A549 treated with RU486 at 1 μM for 4 hours (cell line): ENCODE measurements at places on chromosomes 1 and 21. TPM values are rescaled to one million over a fixed set of nuclear protein-coding genes. Genes with fewer than 3 reads are reported as not detected.

NECTIN4 gene
- total RNA-seq = 1.5 to 2.2 TPM (median 1.9 TPM) in 5 replicates

AGTRAP gene
- total RNA-seq = 68.0 to 104 TPM (median 93.4 TPM) in 5 replicates

KRTAP12-2 gene
- not detected in 5 replicates for total RNA-seq

FCRL5 gene
- total RNA-seq = not detected in 5 replicates

UMODL1 gene
- total RNA-seq = not detected in 5 replicates

OR2T29 gene
- not detected in 5 replicates for total RNA-seq

LIN9 gene
- total RNA-seq = 2.9 to 8.6 TPM (median 7.6 TPM) in 5 replicates

S100B gene
- not detected in 5 replicates for total RNA-seq

CNIH3 gene
- 0.57 to 0.98 TPM (median 0.74 TPM) in 5 replicates for total RNA-seq

NUP210L gene
- total RNA-seq = not detected in 5 replicates

CD101 gene
- 0.13 to 0.43 TPM (median 0.24 TPM) in 5 replicates for total RNA-seq

S100A14 gene
- total RNA-seq = 0.28 to 0.73 TPM (median 0.45 TPM) in 5 replicates

NR1I3 gene
- not detected in 5 replicates for total RNA-seq

OR2L2 gene
- 0.02 to 0.06 TPM in 2 of 5 replicates, not detected in the others for total RNA-seq

IQCC gene
- 1.8 to 2.7 TPM (median 2.1 TPM) in 5 replicates for total RNA-seq

AIM2 gene
- not detected in 5 replicates for total RNA-seq

C2CD2 gene
- 6.1 to 9.6 TPM (median 8.6 TPM) in 5 replicates for total RNA-seq

AMY2A gene
- not detected in 5 replicates for total RNA-seq

ATP1A4 gene
- not detected in 5 replicates for total RNA-seq

HLX gene
- 5.1 to 5.7 TPM (median 5.5 TPM) in 5 replicates for total RNA-seq

SYNC gene
- total RNA-seq = 8.7 to 13.8 TPM (median 10.9 TPM) in 5 replicates

TSPAN1 gene
- 1.7 to 4.6 TPM (median 2.3 TPM) in 5 replicates for total RNA-seq

VASH2 gene
- 2.6 to 3.8 TPM (median 3.5 TPM) in 5 replicates for total RNA-seq

ALX3 gene
- not detected in 5 replicates for total RNA-seq

FH gene
- total RNA-seq = 89.2 to 97.6 TPM (median 96.2 TPM) in 5 replicates

SPATA1 gene
- total RNA-seq = 0.43 to 1.7 TPM (median 0.95 TPM) in 3 of 5 replicates, not detected in the others

THEM5 gene
- not detected in 5 replicates for total RNA-seq

C1QB gene
- not detected in 5 replicates for total RNA-seq

NASP gene
- 115 to 165 TPM (median 133 TPM) in 5 replicates for total RNA-seq

ZBTB21 gene
- 4.7 to 6.5 TPM (median 6.2 TPM) in 5 replicates for total RNA-seq

TEX38 gene
- total RNA-seq = 0.13 TPM in 1 of 5 replicates, not detected in the others

LDLRAD2 gene
- 0.05 to 0.10 TPM in 2 of 5 replicates, not detected in the others for total RNA-seq

PLEKHN1 gene
- total RNA-seq = 3.7 to 7.6 TPM (median 5.5 TPM) in 5 replicates

ACKR1 gene
- total RNA-seq = not detected in 5 replicates

GJB3 gene
- total RNA-seq = 3.6 to 9.0 TPM (median 6.3 TPM) in 5 replicates
